ENCODE measurements at places on chromosomes 1 and 21.

GRCh38 chr1:161999301-162000052, 24.2 kb downstream of the OLFML2B start:
- no peak for DNase-seq

GRCh38 chr1:67532452-67533216, 102.4 kb upstream of the SERBP1 start:
- peak; percentile 56 for DNase-seq

DNA sequence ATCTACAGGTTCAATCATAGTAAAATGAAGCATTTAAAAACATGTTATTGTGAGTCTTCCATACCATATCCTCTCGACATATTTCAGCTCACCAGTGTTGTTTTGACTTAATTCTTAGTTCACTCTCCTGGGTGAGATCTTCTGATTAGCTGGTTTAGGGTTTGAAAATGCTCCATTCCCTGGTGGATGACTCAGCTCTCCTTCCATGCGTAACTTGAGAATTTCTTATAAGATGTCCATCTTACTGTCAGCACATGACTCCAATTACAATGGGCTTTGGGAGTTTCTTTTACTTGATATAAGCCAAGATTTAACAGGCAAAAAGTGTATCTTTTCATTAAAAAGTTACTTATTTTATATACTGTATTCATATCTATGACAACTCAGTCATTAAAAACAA, 476.5 kb downstream of the BRINP3 start:
- no peak for DNase-seq

DNA sequence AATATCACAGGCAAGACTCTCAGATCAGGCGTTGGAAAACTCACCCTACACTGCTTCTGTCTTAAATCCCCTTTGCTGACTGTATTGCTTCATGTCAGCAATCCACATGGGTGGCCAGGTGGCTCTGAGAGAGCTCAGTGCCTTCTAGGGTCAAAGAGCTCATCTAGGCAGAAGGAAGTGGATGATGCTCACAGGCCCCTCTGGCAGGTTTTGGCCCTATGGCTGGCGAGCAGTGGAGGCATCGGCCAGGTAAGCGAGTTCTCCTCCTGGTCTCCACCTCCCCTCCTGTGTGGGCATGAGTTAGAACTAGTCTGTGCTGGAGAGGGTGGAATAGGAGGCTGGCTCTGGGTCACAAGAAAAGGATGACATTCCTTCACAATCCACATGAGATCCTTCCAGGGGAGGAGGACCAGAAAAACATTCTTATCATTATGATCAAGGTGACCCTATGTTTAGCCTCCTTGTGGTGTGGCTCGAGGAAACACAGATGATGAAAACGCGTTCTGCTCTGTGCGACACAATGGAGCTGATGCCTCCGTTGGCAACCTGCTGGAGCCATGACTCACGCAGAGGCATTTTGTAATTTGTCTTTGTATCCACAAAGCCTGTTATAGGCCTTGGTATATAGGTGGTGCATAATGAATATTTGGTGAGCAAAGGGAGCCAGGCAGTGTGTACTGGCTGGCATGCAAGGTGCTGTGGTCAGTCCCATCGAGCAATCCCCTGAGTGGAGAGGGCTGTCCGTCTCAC, 264.6 kb upstream of the RAB4A start:
- no peak for DNase-seq

DNA sequence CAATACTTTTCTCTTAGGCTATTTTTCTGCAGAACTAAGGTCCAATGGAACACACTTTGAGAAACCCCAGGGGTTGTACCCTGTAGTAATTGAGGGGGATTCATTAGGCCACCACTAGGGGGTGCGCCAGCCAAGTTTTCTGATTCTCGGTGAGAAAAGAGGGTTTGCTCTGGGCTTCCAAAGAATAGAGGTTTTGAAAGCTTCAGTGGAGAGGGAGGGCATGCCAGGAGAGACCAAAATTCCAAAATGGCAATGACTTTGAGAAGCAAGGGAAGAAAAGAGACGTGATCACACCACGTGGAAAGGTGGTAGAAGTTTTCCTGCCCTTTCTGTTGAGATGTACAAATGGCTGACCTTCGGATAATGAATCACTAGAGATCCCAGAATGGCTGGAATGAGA, 323.3 kb downstream of the RPS6KC1 start:
- peak; percentile 80 for DNase-seq

- no peak for DNase-seq
These were observed 27.3 kb downstream of the F11R start for GRCh38 chr1:160993544-160994193.

- DNase-seq, result no peak
These were observed 811.3 kb upstream of the ADGRL2 start for GRCh38 chr1:80989455-80989854.

- DNase-seq, result no peak
These were observed 10.9 kb upstream of the SH2D1B start for GRCh38 chr1:162422662-162423375.

- no peak for DNase-seq
These were observed 37.1 kb downstream of the EEIG2 start for GRCh38 chr1:108597041-108597440.

- DNase-seq, result no peak
These were observed 359.8 kb downstream of the DUSP10 start for GRCh38 chr1:221381910-221382623.

- no peak for DNase-seq
These were observed 32.7 kb downstream of the UMODL1 start for GRCh38 chr21:42103843-42104242.

- no peak for DNase-seq
These were observed 114.6 kb downstream of the KAZN start for GRCh38 chr1:14713077-14713476.

- DNase-seq, result no peak
These were observed 167.4 kb downstream of the TNFSF18 start for GRCh38 chr1:172883387-172883791.

DNA sequence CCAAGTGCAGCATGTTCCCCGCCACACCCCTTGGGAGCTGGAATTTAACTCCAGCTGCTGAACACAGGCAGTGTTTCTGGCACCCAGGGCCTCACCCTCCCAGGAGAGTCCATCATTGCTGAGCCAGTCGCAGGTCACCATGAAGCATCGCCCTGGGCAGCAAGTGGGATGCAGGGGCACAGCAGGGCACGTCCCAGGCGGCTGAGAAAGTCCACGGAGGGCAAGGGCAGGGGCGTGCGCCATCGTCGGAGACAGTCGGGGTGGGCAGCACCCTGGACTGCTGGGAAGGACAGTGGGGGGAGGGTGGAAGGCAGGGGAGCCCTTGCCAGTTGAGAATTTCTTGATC, 69.2 kb upstream of the PDE9A start:
- no peak for DNase-seq

- DNase-seq, result no peak
These were observed 2.8 kb upstream of the AHDC1 start for GRCh38 chr1:27606708-27607238.

DNA sequence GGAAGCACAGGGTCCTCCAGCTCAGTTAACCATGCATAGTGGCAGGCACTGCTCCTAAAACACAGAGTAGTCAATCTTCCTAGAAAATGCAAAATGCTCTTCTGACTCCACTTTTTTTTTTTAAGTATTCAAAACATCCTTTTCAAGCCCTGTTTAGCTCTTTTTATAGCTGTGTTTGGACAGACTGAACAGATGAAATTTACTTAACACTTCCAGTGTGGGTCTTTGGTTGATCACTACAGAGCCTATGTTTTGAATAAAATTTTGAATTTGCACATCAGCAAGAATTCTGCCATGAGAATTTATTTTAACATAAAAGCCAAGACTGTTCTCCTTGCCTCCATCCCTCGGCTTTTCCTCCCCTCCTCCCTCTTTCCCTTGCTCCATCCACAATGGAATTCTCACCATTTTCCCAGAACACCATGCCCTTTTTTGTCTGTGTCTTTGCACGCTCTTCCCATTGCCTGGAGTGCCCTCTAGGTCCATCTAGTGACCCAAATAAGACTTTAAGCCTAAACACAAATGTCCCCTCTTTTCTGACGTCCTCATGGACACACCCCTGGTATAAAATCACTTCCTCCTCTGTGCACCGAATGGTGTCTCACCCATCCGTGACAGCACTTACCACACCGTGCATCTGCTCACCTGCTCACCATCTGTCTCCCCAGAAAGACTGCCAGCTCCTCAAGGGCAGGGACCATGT, 24.0 kb upstream of the CPT2 start:
- no peak for DNase-seq

DNA sequence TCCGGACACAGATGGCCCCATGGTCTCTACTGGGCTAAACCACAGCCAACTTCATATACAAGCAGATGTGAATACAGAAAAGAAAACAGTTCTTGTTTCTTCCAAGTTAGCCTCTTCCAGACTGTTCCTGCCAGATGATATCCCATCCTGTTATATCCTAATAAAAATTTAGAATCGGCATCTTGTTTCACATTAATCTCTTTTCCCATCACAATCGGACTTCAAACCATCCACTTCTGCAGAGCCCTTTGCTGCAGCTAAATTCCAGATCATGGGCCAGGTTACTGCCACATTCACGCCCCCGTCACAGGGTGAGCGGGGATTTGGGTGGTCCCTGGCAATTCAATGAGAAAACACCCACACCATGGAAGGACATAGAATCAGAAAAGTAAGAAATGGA, 57.2 kb downstream of the NPHP4 start:
- no peak for DNase-seq

DNA sequence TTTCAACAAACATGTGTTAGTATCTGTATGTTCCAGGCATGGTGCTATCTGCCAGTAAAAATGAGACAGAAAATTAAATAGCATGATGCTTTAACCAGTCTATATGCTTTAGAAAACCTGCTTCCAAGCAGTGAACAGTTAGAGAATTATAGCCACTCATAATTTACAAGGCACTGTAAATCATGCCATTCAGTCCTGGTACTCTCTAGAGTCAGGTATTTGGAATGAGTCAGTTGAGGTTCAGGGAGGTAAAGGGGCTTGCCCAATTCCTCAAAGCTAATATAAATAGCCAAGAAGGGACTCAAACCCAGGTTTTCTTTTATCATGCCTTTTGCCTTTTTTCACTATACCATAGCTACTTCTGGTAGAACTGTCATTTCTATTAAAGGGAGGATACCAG, 184.4 kb downstream of the NFIA start:
- no peak for DNase-seq

GRCh38 chr1:247646867-247647266, 32.7 kb downstream of the OR13G1 start:
- DNase-seq, result no peak
